NCI-H187 treated with DMSO at 0.1 percent for 48 hours (cell line): ENCODE measurements at places on chromosomes 4 and X.
A peak's percentile ranks its signal among the peaks of the same experiment; 100 is the strongest.

DNA sequence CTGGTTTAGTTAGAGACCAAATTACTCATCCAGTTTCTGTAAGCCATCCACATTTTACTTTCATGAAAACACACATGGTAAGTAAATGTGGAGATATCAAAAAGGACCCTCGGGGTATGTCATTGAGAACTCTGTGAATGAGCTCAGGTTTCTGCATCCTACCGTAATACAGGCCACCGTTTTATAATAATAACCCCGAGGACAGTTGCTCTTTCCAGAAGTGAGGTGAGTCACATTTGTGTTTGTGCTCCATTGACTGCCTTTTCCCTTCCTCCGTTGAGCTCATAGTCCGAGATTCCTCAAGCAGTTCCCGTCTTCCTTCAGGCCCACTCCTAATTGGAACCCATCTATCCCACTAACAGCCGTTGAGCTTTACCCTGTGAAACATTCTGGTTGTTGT, 95.3 kb downstream of the GRID2 start:
- DNase-seq = no peak

DNA sequence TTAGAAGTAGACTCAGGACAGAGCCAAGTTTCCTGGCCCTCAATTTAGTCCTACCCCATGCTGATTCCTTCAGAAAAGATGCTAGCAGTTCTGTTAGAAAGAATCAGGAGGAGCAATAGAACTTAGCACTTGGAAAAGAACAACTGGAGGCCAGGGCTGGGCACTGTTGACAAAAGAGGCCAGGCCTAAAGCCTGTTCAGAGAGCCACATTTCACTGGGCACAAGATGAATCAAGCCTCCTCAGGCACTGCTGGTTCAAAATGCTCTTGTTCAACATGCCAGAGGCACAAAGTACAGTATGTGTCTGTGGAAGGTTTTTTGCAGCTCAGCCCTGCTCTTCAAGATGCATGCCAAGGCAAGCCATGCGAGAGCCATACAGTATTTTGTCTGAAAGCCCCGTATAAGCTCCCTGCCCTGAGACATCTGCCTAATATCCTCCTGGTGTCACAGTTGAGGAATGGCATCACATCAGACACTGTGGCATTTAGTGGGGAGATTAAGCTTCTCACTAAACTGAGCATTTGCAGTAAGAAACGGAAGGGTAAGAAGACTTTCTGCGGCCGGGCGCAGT, 53.7 kb downstream of the RASL11B start:
- no peak for DNase-seq

- no peak for DNase-seq
Observed at GRCh38 chr4:124943938-124944337, 231.4 kb upstream of the ANKRD50 start.

DNA sequence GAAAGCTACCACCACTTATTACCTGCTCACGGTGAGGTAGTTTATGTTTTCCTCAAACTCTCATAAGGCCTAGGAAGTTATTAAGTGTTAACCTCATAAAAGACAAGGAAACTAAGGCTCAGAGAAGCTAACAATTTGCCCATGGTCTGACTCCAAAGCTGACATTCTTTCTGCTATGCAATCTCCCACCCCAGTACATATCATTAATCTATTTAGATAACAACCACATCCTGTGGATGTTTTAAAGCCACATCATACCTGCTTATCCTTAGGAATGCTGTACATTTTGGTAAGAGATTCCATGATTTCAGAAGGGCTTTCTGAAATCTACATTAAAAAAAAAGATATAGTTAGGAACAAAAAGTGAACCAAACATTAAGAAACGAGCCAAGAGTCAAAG, 55.4 kb downstream of the HUWE1 start:
- no peak for DNase-seq

GRCh38 chr4:70515367-70516250, 2.8 kb upstream of the AMTN start:
- no peak for DNase-seq

GRCh38 chr4:87003266-87003665, 68.5 kb downstream of the AFF1 start:
- no peak for DNase-seq

DNA sequence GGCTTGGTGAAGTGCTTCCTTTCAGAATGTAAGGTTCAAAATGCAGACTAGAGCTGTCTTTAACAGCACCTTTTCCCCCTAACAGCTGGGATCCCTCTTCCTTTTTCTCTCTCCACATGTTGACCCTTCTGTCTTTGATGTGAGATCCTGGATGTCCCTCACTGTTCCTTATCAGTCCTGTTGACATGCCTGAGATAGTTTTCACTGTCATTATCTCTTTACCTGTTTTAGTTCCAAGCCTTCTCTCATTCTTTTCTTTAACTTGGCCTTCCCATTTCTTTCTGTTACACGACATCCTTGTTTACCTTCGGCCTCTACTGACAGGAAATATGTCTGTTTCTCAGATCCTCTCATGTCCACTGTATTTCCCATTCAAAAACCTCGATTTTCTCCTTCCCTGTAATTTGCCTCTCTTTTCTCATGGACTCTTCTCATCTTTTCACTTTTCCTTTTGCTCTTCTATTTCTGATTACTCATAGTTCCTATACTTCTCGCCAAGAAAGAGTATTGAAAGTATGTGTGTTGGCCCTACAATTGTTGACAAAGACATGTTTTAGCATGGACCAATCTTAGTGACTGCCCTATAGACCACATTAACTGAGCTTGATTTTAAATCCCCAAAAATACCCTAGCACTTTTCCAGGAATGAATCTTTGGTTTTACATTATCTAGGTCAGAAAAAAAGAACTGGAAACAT, 1.2 kb upstream of the SOWAHB start:
- DNase-seq = no peak

DNA sequence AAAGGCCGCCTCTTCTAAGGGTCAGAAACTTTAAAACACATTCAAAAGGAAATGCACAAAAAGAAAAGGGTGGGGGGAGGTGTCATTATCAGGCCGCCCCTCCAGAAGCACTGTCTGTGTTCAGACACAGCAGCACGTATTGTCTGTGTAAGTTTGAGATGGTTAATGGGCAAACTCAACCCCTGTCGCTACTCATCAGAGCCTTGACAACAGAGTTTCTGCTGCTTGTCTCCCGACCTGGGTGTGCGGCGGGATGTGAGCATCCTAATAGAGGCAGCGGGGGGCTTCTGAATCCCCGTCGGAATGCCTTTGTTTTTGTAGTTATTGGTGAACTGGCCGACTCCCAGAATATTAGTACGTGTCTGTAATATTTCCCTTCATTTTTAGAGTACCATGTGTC, 158.9 kb downstream of the DCTD start:
- DNase-seq = no peak

DNA sequence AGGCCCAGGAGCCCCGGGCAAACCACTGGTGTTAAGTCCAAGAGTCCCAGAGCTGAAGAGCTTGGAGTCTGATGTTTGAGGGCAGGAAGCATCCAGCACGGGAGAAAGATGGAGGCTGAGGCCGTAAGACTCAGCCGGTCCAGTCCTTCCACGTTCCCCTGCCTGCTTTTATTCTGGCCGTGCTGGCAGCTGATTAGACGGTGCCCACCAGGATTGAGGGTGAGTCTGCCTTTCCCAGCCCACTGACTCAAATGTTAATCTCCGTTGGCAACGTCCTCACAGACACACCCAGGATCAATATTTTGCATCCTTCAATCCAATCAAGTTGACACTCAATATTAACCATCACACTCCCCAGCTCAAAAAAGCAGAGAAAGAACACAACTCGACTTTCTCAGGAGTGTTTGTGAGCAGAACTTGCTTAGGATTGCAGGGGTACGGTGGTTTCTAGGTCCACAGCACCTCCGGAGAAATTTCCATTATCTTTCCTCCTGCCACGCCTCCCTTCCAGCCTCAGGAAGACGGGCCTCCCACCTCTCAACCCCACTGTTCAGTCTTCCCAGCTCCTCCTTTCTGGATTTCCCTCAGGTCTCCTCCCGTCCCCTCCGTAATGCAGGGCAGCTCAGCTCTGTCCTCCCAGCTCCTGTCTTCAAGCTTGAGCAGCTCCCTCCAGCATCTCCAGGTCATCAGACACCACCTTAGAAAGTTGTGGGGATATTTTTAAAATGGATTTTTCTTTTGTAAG, 13.3 kb upstream of the TMEM271 start:
- no peak for DNase-seq

DNA sequence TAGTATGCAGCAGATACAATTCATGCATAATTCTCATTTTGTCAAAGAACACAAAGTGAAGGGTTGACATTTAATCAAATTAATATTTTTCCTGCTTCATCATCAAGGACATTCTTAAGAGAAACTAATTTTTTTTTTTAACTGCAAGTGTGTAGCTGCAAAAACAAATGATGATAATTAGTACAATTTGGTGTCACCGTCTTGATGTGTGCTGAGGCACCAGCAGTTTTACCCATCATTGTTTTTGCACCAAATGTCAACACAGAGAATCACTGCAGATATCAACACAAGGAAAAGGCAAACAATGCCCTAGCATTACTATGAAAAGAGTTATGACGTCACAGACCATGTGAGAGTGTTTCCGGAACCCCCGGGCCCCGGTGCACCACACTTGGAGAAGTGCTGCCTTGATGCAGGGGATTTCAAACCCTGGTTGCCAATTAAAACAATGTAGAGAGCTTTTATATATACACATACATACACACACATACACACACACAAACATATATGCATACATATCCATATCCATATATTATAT, 55.9 kb downstream of the AGA start:
- no peak for DNase-seq

DNA sequence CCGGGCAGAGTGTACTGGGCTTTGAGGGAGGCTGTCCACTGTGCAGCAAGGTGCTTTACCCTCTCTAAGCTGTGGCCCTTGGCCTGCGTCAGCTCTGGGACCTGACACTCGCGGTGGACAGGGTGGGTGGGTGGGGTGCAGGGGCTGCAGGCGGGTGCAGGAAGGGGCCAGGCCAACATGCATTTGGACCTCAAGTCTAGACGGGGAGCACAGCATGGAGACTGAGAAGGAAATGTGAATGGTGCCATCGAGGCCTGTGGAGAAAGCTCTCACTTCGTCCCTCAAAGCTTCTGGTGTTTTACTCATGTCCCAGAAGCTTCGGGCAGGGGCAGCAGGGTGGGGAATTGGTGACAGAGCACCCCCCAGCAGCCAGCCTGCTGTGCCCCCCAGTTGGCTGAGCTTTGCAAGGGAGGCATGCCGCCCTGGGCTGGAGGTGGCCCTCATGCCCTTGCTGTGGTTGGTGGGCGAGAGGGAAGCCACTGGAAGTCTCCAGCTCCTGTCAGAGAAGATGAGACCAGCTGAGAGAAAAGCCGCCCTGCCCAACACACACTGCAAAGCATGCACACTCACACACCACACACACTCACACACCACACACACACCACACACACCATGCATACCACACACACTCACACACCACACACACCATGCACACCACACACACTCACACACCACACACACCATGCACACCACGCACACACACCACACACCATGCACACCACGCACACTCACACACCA, 12.3 kb downstream of the PNMA6E start:
- DNase-seq = no peak

- DNase-seq = no peak
Observed at GRCh38 chr4:139907001-139907809, 241.6 kb downstream of the MGST2 start.

DNA sequence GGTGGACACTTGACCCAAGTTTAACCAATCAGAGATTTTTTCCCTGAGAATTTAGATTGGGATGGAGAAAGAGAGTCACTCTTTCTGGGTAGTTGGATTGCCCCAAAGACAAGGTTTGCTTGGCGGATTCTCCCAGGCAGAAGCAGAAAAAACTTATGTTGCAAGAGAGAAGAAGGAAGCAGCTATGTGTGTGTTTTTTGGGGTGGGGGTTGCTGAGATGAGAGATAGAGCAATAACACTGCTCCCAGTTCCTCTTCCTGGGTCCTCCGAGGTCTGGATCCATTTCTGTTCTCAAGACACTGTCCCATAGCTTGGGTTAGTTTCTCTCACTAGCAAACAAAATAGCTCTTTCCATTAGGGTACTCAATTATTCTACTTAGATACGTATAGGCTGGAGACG, 222.1 kb downstream of the STIM2 start:
- DNase-seq = no peak

DNA sequence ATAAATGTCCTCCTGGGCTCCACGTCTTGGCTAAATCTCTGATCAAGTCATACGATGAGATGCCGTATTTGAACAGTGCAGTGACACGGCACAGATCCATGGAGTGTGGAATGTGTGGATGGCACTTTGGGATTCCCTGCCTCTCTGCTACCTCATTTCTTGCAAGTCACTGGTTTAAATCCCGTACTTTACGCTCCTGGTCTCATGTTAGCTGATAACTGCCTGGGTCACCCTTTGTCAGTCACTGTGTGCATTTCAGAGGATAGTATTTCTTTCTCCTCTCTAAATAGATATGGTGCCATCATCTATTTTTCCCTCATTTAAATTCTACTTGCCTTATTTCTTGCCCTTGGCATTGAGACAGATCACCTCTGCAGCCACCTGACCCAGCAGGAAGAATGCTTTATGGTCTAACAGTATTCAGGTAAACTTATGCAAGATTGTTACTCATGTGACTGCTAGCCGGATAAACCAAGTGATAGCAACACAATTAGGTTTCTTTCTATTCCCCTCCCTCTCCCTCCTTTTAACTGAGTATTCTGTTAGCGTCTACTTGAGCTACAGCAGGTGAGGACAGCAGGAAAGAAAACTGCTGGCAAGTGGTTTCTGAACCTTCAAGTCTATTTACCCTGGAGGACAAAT, 2.8 kb downstream of the EGF start:
- no peak for DNase-seq

- DNase-seq = peak; percentile 1
Observed at GRCh38 chrX:24838629-24839028, 144.9 kb downstream of the POLA1 start.

DNA sequence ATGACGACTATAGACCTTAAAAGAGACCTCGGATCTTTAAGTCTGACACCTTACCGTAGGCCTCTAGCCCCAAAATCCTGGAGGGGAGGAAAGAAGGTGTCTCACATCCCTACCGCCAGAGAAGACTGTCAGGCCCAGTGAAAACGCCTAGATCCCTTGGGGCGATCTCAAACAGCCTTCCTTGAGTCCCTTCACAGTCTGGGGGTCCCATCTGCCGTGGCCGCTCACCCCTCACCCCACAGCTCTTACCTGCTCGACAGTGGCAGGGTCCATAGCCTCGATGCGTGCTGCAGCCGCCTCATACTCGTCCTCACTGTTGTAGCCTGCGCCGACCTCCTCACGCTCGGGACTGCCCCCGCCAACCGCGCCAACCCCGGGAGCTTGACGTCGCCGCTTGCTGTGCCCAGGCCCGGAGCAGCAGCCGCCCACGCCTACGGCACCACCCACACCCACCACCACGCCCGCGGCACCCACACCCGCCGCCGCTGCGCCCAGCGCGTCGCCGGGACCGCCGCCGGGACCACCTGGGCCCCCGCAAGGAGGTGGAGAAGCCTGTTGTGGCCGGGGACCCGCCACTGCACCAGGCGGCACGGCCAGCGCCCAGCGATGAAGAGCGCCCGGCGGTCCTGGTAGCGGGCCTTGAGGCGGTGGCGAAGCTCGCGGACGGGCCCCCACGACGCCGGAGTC, 536 bp downstream of the OTUD5 start:
- no peak for DNase-seq

GRCh38 chr4:78585633-78586032, 34.1 kb downstream of the ANXA3 start:
- DNase-seq = no peak
